COR-L47 (cell line): ENCODE measurements at places on chromosomes 4 and X.

- no peak for DNase-seq
Observed at GRCh38 chr4:64250061-64250460, 159.2 kb downstream of the TECRL start.

DNA sequence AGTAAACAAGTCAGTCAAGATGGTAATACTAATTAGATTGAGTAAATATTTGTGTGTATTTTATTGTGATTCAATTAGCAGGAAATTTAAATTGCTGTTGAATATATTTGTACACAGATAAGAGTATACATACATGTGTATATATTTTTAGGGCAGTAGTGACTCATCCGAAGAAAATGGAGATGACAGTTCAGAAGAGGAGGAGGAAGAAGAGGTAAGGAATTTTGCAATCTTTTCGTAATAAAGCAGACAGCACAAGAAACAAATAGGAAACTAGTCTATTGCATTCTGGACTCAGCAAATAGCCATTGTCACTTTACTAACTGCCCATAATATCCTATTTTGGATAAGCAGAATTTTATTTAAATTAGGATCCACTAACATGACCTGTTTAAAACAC is 6.6 kb downstream of the IBSP start:
- no peak for DNase-seq

GRCh38 chr4:182415116-182415515 is 171.9 kb downstream of the TENM3 start:
- no peak for DNase-seq

GRCh38 chrX:43064096-43064495 is 286.1 kb upstream of the PPP1R2C start:
- DNase-seq = no peak

- DNase-seq = no peak
Observed at GRCh38 chr4:138051157-138051556, 191.0 kb downstream of the SLC7A11 start.

DNA sequence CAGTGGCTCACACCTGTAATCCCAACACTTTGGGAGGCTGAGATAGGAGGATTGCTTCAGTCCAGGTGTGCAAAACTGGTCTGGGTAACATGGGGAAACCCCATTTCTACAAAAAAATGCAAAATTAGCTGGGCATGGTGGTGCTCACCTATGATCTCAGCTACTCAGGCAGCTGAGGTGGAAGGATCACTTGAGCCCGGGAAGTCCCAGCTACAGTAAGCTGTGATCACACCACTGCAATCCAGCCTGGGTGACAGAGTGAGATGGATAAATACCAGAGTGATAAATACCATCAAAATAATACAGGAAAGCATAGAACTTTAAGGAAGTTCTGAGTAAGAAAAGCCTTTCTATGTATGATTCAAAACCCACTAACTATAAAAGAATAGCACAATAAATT is 52.8 kb downstream of the LRBA start:
- no peak for DNase-seq

- DNase-seq = no peak
Observed at GRCh38 chrX:118468122-118468521, 27.5 kb upstream of the DOCK11 start.

DNA sequence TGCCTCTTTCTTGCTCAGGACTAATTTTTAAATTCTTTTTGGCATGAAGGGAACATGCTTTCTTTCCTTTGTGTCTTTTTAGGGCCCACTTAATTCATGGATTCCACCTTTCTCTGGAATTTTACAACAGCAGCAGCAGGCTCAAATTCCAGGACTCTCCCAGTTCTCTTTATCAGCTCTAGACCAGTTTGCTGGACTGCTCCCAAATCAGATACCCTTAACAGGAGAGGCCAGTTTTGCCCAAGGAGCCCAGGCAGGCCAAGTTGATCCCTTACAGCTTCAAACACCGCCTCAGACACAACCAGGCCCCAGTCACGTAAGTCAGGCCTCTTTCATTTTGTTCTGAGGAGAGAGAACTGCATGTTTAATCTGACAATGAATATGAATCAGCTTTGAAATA is 2.3 kb downstream of the ODAM start:
- no peak for DNase-seq

- DNase-seq = no peak
Observed at GRCh38 chr4:48665555-48666186, 114.4 kb downstream of the FRYL start.

DNA sequence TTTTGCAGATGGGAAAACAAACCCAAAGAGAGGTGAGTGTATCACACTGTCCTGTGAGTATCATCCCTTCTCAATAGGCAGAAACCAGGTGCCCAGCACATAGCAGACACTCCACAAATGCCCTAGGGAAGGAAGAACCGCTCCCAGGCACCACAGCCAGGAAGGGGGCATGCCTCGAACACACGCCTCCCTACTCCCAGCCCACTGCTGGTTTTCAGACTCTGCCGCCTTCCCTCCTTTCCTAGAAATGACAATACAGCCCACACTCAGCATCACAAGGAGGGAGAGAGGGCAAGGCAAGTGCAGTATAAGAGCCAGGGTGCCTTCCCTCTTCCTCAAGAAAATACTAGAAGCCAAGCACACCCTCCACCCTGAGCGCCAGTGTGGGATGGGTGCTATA is 16.2 kb downstream of the JAKMIP1 start:
- no peak for DNase-seq

- DNase-seq = peak; percentile 8
Observed at GRCh38 chrX:131477498-131477897, 66.4 kb upstream of the OR13H1 start.

DNA sequence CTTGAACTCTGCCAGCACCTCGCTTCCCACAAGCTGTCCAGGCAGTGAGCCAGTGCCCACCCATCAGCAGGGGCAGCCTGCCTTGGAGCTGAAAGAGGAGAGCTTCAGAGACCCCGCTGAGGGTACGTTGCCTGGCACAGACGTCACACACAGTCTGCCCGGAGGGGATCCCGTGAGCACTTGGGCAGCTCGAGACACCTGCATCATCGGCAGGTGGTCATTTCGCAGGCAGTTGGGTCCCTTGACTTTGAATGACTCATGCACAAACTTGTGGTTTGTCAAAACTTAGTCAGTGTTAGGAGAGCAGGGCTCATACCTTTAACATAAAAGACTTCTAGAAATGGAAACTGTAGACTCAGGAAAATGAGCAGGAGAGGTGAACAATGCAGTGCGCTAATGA is 9.9 kb downstream of the TACC3 start:
- DNase-seq = no peak

- DNase-seq = no peak
Observed at GRCh38 chr4:172986114-172986513, 182.5 kb upstream of the GALNT7 start.

GRCh38 chr4:8240211-8241041 is 29.1 kb upstream of the HTRA3 start:
- DNase-seq = no peak

GRCh38 chrX:99095965-99096635 is 1314.0 kb downstream of the PCDH19 start:
- no peak for DNase-seq

DNA sequence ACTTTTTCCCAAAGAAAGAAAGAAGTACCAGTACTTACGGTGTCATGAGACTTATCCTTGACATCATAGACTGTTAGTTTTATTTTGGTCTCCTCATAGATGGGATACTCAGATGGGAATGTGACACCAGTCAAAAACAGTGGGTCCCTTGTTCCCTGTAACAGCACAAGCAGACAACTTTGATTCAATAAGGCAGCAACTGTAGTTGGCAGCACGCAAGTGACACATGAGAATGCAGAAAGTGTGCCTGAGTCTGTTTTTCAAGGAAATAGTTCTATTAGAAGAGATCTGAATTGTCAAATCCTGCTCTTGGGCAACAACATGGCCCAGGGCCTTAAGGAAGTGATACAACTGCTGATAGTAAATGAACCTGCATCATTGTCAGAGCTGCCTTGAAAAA is 443.2 kb downstream of the INPP4B start:
- DNase-seq = no peak

- no peak for DNase-seq
Observed at GRCh38 chrX:136773648-136774047, 7.1 kb downstream of the ARHGEF6 start.

GRCh38 chr4:185651137-185651677 is 115.9 kb upstream of the PDLIM3 start:
- DNase-seq = no peak

DNA sequence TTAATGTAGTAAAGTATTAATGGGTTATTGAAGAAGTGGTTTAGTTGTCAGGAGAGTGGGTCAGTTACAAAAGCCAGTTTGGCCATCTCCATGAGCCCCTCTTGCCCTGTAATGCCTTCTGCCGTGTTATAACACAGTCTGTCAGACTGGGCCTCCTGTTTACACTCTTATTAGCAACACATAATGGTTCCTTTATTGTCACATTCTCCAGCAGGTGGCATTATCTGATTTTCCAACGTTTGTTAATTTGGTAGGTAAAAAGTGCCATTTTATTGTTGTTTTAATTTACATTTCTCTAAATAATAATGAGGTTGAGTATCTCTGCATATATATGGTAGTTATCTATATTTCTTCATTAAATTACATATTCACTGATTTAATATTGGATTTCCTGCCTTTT is 560.8 kb downstream of the FGF13 start:
- no peak for DNase-seq

- DNase-seq = no peak
Observed at GRCh38 chrX:139932073-139932900, 566 bp downstream of the ATP11C start.

DNA sequence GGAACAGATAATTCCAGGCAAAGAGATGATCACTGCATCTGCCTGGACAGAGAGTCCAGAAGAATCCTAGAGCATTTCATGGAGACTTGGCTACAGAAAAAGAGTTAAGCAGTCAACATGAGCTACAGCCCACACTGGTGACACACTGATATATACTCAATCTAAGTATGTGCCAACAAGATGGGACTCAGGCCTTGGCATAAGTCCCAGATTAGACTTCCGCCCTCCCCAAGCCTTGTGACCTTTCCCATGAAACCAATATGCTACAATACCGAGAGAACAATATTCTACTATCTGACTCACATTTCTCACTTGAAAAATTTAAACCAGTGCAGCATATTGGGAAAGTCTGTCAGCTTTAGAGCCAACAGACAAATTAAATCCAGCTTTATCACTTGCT is 65.7 kb upstream of the SLITRK2 start:
- DNase-seq = no peak

GRCh38 chr4:3412257-3413020 is 29.3 kb upstream of the HGFAC start:
- DNase-seq = no peak
